ENCODE measurements at places on chromosomes 16 and 17.

- H3K27me3 ChIP-seq: peaks cover 4% of the 10 kb centered on the region
- peak overlapping the region; percentile 66 for H3K4me3 ChIP-seq
- peaks cover 7% of the 10 kb centered on the region for H3K36me3 ChIP-seq
- H3K27ac ChIP-seq: peak overlapping the region; percentile 42
- DNase-seq: no peak
Observed at GRCh38 chr16:85829751-85830445, 30.4 kb downstream of the COX4I1 start.

- H3K4me1 ChIP-seq: peaks cover 7% of the 10 kb centered on the region
- H3K27me3 ChIP-seq: peaks cover 5% of the 10 kb centered on the region
- DNase-seq: no peak
- H3K4me3 ChIP-seq: no peak overlapping the region
Observed at GRCh38 chr17:49779156-49779738, 9.2 kb upstream of the KAT7 start.

DNA sequence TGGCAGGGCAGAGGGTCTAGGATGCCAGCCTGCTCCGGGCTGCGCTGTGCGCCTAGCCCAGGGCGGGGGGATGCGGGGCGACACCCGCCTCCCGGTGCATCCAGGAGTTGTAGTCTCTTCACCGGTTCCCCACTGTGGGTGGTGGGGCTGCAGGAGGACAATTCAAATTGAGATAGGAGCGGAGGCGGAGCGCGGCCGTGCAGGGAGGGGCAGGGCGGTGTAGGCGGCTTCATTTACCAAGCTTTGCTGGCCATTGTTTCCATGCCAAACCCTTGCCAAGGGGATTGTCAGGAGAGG lies 2047.4 kb downstream of the TP53TG3F start:
- H3K4me3 ChIP-seq: no peak overlapping the region
- H3K36me3 ChIP-seq: no peaks in the 10 kb centered on the region
- no peaks in the 10 kb centered on the region for H3K4me1 ChIP-seq
- H3K27ac ChIP-seq: no peak overlapping the region
- no peaks in the 10 kb centered on the region for H3K27me3 ChIP-seq

- H3K27me3 ChIP-seq: no peaks in the 10 kb centered on the region
- H3K4me1 ChIP-seq: peaks cover 11% of the 10 kb centered on the region
- DNase-seq: no peak
- no peak overlapping the region for H3K4me3 ChIP-seq
- no peak overlapping the region for H3K27ac ChIP-seq
Observed at GRCh38 chr17:56876766-56877179, 37.1 kb downstream of the TRIM25 start.

DNA sequence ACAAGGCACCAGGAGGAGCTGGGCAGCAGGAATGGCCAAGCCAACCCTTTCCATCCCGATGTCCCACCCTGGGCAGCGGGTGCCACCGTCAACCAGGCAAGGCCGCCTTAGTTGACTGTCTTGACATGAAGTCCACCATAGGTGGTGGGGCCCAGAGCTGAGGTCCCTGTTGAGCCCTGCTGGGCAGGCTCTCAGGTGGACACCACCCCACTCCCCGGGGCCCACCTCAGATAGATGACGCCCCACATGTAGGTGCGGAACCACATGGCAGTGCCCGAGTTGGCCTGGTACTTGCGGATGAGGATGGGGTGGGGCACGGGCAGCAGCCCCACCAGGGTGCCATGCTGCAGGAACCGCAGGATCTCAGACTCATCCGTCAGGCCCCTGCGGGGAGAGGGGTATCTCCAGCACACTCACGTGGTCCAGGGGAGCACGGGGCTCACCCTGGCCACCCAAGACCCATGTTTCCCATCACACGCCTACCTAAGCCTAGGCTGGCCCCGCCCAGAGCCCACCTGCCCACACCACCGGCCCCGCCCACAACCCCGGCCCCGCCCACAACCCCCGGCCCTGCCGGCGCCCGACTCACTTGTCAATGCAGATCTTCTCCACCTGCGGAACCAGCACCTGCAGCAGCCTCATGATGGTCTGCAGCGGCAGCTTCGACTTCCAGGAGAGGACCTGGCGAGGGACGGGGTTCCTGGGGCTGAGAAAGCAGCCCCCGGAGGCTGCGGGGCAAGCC lies 16.2 kb downstream of the OTOP3 start:
- no peaks in the 10 kb centered on the region for H3K4me1 ChIP-seq
- no peak overlapping the region for H3K4me3 ChIP-seq
- H3K27ac ChIP-seq: no peak overlapping the region
- H3K27me3 ChIP-seq: peaks cover 55% of the 10 kb centered on the region

DNA sequence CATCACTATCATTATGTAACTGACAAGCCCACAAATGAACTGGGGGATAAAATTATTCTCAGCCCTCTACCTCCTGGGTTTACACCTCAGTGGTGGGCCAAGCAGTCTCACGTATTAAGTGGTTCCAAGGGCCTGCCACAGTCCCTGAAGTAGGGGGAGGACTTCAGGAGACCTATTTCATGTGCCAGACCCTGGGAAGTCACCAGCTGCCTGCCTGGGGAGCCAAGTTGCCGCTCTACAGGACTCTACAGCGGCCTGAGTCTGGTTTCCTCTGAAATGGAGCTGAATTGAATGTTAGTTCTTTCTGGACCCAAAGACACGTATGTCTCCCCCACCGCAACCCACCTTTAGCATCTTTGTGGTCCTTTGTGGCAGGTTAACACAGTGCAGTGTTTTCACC lies 187.0 kb downstream of the IRX3 start:
- no peaks in the 10 kb centered on the region for H3K4me1 ChIP-seq
- H3K36me3 ChIP-seq: peaks cover 21% of the 10 kb centered on the region
- H3K4me3 ChIP-seq: no peak overlapping the region
- no peaks in the 10 kb centered on the region for H3K27me3 ChIP-seq
- DNase-seq: no peak

DNA sequence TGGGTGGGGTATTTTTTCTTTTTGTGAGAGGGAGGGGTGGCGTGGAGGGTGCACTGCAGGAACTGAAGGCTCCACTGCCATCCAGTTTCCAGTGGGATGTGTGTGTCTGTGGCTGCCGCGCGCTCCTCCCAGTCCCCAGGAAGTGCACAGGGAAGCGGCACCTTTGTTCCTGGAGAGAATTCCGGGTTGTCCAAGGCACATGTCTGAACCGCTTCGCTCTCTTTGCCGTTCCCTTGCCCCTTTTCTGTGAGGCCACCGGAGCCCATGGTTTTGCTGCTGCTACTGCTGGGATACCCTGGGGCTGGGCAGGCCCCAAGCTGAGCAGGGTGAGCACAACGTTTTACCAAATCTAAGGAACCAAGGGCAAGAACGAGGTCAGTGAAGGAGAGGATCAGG lies 19.5 kb downstream of the ACSF3 start:
- H3K36me3 ChIP-seq: peaks cover 49% of the 10 kb centered on the region
- H3K4me1 ChIP-seq: peaks cover 33% of the 10 kb centered on the region
- no peaks in the 10 kb centered on the region for H3K27me3 ChIP-seq
- H3K4me3 ChIP-seq: no peak overlapping the region
- DNase-seq: no peak

DNA sequence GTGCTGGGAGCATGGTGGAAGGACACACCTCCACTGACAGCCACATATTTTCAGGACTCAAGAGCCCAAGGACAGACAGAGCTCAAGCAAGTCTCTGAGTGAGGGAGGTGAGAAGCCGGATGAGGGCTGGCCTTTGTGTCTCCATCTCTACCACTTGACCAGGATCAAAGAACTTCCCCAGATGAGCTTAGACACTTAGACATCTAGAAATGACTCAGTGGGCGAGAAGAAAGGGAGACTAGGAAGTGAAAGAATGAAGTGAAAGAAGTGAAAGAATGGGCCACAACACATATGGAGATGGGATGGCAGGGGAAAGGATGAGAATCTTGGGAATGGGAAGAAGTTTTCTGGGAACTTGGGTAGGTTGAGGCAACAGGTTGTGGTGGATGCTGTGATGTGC lies 274.9 kb upstream of the CCL2 start:
- H3K4me1 ChIP-seq: peaks cover 6% of the 10 kb centered on the region
- H3K27me3 ChIP-seq: peaks cover 3% of the 10 kb centered on the region
- DNase-seq: no peak
- H3K27ac ChIP-seq: no peak overlapping the region

GRCh38 chr16:59634951-59635350 lies 900.8 kb upstream of the GOT2 start:
- H3K27ac ChIP-seq: no peak overlapping the region
- H3K27me3 ChIP-seq: no peaks in the 10 kb centered on the region
- no peaks in the 10 kb centered on the region for H3K36me3 ChIP-seq
- H3K4me3 ChIP-seq: no peak overlapping the region
- no peak for DNase-seq

- H3K4me1 ChIP-seq: peaks cover 59% of the 10 kb centered on the region
- peak overlapping the region; percentile 77 for H3K4me3 ChIP-seq
- H3K27ac ChIP-seq: peak overlapping the region; percentile 1
- no peaks in the 10 kb centered on the region for H3K27me3 ChIP-seq
- H3K36me3 ChIP-seq: no peaks in the 10 kb centered on the region
Observed at GRCh38 chr17:41785091-41785858, 1.2 kb downstream of the JUP start.

- H3K4me1 ChIP-seq: peaks cover 37% of the 10 kb centered on the region
- H3K27ac ChIP-seq: peak overlapping the region; percentile 77
- peaks cover 34% of the 10 kb centered on the region for H3K36me3 ChIP-seq
Observed at GRCh38 chr16:81514041-81514559, 69.5 kb downstream of the CMIP start.

GRCh38 chr16:74123826-74124225 lies 172.8 kb upstream of the PSMD7 start:
- no peak overlapping the region for H3K27ac ChIP-seq
- no peak for DNase-seq
- H3K27me3 ChIP-seq: peaks cover 5% of the 10 kb centered on the region
- H3K4me3 ChIP-seq: no peak overlapping the region
- no peaks in the 10 kb centered on the region for H3K4me1 ChIP-seq
- H3K36me3 ChIP-seq: no peaks in the 10 kb centered on the region

Data from stimulated activated naive B cell treated with anti-CD40 and anti-IgM and Interleukin-4, amounts not matched to agents 10 μg/mL and 1 μg/mL and 100 μg/mL, for 72 hours (primary cell).